ENCODE measurements at places on chromosomes 7 and 10.

DNA sequence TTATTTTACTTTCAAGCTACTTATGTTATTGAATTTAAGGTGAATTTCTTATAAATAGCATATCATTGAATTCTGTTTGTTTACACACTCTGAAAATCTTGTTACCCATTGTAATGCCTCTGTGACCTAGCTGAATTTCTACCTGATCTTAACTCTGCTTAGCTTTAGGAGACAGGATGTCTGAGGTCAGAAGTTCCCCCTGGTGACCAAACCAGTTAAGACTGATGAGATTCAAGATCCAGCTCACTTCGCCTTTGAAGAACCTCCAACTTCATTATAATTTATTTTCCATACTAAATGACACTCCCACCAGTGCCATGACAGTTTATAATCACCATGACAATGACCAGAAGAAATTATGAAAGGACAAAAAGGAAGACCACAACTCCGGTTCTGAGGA is 213.4 kb upstream of the CDC14C start:
- no peak for DNase-seq

GRCh38 chr7:91537260-91538152 is 273.3 kb downstream of the FZD1 start:
- no peak for DNase-seq

- DNase-seq, result no peak
Measured at GRCh38 chr7:151058781-151059366, 515 bp upstream of the SLC4A2 start.

GRCh38 chr7:136114966-136115762 is 138.0 kb upstream of the MTPN start:
- DNase-seq, result no peak

DNA sequence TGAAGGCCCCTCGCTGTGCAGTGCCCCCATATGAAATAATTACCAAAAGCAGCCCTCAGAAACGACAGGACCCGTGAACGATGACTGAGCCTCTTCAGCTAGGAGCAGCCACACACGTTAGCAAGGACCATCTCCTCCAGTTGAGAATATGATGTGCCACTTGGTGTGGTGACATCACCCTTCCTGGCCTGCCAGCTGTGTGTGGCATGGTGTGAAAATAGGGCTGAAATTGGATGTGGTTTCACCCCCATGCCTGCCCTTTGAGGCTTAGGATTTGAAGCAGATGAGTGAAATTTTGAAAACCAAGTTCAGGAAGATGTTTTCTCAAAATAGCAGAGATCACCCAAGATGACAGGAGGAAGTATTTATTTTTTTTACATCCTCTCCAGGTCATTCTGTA is 49.1 kb upstream of the BTBD16 start:
- DNase-seq, result no peak

GRCh38 chr7:108384716-108385483 is 71.3 kb downstream of the NRCAM start:
- no peak for DNase-seq

- no peak for DNase-seq
Measured at GRCh38 chr10:27783660-27784059, 38.0 kb upstream of the MKX start.
